ENCODE measurements at places on chromosomes 5 and 9.
A peak's percentile ranks its signal among the peaks of the same experiment; 100 is the strongest.

DNA sequence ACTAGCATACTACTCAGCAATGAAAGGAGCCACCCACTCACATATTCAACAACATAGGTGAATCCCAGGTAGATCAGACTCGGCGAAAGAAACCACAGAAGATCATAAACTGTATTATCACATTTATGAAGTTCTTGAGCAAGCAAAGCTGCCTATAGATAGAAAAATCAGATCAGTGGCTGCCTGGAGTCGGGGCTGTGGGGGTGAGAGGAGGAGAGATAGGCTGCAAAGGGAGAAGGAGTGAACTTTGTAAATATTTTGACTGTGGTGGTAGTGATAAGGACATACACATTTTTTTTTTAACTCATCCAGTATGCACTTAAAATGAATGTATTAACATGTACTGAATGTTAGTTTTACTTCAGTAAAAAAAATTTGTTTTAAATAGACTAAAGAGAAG is 23.5 kb upstream of the TMEM174 start:
- DNase-seq = no peak

GRCh38 chr5:24492229-24492628 is 152.5 kb downstream of the CDH10 start:
- no peak for DNase-seq

GRCh38 chr5:172904643-172905345 is 54.4 kb upstream of the RPL26L1 start:
- peak; percentile 59 for DNase-seq

DNA sequence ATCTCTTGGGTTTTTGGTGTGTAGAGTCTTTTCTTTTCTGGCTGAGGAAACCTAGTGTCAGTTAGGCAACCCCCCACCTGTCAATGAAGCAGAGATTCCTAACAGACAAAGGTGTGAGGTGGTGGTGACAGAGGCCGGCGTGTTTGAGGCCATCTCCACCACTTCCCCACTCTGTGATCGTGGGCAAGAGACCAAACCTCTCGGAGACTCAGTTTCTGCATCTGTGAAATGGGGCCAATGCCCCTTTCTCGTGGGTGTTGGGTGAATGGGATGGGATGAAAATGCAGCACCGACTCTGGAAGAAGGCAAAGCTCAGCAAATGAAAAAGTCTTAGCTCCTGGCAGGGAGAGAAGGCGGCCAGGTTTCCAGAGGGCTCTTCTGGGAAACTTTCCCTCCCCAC is 807 bp downstream of the FAM163B start:
- no peak for DNase-seq

DNA sequence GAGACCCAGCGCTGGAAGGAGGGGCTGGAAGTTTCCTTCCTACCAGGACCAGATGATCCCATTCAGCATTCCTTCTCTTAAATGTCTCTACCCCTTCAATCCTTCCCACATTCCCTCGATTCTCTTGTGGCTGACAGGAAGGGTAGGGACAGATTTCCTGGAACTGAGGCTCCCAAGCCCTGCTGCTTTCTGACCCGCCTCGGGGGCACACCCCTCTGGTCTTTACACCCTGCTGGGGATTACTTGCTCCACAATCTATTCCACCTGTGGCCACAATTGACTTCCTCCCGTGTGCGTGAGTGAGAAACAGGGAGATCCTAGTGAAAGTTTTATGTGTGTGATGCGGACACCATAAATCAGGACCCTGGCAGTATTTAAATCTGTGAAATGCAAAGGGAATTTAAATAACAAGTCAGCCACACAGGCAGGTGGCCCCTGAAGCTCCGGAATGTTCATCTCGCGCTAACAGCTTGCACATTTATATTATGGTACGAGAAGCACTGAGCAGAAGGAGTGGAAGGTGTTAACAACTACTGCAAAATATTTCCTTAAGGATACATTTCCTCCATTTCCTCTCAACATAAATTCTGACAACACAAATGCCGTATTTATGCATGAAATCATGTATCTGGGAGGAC is 237.5 kb downstream of the SLIT3 start:
- DNase-seq = no peak

GRCh38 chr5:17340819-17341218 is 123.4 kb downstream of the BASP1 start:
- peak; percentile 61 for DNase-seq

DNA sequence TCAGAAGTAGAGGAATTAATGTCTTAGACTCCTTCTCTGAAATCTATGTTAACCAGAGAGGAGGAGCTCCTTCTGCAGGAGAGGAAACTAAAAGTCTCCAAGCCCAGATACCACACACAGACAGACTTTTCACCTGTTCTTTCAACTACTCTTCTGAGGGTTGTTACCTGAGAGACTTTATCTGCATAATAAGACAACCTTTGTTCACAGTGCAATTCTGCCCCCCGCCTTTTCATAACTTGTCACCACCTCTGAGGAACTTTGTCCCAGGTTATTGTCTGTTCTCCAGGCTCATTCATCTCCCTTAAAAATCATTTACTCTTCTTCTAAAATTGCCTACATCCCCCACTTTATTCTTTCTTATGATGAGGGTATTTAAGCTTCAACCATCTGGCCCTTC is 9.4 kb upstream of the GALNT10 start:
- DNase-seq = no peak

DNA sequence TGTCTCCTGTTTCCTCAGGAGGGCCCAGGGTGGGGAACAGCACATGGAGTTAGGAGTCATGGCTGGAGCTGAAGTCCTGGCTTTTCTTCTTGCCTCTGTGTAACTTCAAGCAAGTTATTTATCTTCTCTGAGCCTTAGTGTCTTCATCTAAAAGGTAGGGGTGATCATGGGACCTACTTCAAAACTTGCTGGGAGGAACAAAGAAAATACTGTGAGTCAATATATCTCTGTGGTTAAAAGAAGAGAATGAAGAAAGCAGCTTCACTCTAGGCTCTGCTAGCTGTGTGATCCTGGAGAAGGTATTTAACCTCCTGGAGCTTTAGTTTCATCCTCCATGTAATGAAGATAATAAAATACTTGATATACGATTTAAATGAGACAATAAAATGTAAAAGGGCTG is 26.5 kb downstream of the AFAP1L1 start:
- no peak for DNase-seq
